ENCODE measurements at places on chromosomes 6 and 20. TPM values are rescaled to one million over a fixed set of nuclear protein-coding genes. Genes with fewer than 3 reads are reported as not detected.

OLIG3 gene
- not detected for total RNA-seq

RPL7L1 gene
- total RNA-seq: 99.5 TPM

KCNK15 gene
- total RNA-seq: 3.0 TPM

PSMA7 gene
- total RNA-seq: 808 TPM

PLN gene
- not detected for total RNA-seq

PRRT1 gene
- total RNA-seq: not detected

FAM209A gene
- total RNA-seq: 0.51 TPM

POU5F1 gene
- total RNA-seq: not detected

GSTA3 gene
- total RNA-seq: not detected

NNAT gene
- total RNA-seq: not detected

TBC1D32 gene
- total RNA-seq: 5.4 TPM

GRM1 gene
- total RNA-seq: not detected

SMLR1 gene
- not detected for total RNA-seq

HLA-DQB1 gene
- not detected for total RNA-seq

OSER1 gene
- 29.0 TPM for total RNA-seq

DPPA5 gene
- not detected for total RNA-seq

LY6G5C gene
- total RNA-seq: 1.6 TPM

LY86 gene
- total RNA-seq: not detected

FUT9 gene
- not detected for total RNA-seq

PCSK2 gene
- total RNA-seq: not detected

VNN1 gene
- total RNA-seq: 0.12 TPM

MAP3K5 gene
- total RNA-seq: 5.0 TPM

ETV7 gene
- total RNA-seq: not detected

LRRC73 gene
- 0.22 TPM for total RNA-seq

FAM209B gene
- total RNA-seq: not detected

HDGFL1 gene
- not detected for total RNA-seq

TBX18 gene
- total RNA-seq: not detected

FOXC1 gene
- 12.0 TPM for total RNA-seq

AVP gene
- not detected for total RNA-seq

PROKR2 gene
- not detected for total RNA-seq

RNGTT gene
- 15.7 TPM for total RNA-seq

RNF39 gene
- total RNA-seq: 4.2 TPM
